Stimulated activated CD4-positive, alpha-beta T cell treated with anti-CD3 and anti-CD28 coated beads, Interleukin-1b, Interleukin-23, amount 100 ng/mL, for 24 hours (primary cell): ENCODE measurements at places on chromosomes 1 and 21.

DNA sequence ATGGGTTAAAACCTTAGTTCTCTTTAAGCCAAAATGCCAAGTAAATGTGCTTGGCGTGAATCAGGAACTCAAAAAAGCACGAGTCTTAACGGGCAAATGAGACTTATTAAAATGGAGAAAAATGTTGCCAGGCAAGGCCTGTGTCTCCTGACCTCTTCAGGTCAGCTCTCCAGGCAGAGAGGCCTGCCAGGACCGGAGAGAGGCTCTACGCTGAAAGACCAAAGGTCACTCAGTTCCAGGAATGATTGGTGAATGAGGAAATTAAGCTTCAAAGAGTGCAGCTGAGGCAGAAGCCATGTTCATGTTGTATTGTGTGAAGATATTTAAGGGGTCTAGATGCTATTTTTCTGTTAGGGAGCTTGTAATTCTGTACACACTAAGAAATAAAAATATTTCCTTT is 66.6 kb downstream of the SPAG17 start:
- no peak for DNase-seq

DNA sequence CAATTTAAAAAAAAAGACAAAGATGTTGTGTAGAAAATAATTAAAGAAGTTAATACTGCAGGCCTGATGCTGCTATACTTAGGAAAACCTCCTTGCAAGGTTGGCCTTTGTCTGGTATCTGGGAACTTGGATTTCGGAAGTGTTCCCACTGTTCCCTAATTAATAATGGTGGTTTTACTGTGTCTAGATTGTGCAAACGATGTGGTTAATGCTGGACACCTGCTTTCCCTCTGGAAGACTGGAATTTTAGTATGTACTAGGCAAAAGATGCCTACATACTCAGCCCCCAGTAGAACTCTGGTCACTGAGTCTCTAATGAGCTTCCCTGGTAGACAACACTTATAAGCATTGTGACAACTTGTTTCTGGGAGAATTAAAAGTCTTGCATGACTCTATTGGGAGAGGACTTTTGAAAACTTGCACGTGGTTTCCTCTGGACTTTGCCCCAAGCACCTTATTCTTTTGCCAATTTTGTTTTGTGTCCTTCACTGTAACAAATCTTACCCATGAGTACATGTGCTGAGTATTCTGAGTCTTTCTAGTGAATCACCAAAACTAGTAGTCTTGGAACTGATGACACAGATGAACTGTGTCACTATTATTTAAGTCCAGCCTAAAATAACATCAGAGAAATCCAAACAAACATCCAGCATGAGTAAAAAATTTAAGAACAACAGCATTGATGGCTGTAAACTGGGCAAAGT is 40.4 kb downstream of the LIN9 start:
- DNase-seq, result no peak

GRCh38 chr1:202069662-202070061 is 53.1 kb upstream of the GPR37L1 start:
- no peak for DNase-seq

DNA sequence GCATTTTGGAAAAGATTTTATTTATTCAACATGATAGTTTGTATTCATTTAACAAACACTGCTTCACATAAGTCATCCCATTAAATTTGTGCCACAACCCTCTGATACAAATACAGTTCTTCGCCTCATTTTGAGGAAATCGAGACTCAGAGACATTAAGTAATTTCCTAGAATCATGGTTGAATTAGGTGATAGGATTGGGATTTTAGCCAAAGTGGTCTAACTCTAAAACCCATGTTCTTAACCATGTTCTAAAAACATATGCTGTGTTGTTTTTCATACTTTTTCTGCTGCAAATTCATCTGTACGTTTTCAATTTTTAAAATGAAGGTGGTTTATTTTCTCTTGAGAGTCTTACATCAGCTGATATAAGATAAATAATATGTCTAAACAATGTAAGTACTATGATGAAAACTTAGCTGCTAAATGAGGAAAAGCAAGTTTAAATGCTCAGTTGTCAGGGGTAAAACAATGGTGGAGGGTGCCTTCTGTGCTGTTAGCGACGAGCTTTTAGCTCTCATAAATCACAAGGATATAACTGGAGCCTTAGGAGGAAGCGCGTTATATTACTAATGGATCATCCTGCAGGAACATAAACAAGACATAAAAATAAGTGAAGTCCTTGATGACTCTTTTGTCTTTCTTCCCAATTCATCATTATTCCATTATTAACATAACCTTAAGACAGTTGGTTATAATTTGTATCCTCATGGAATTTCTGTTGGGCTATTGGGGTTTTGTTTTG is 97.7 kb downstream of the CACHD1 start:
- no peak for DNase-seq

- no peak for DNase-seq
Observed at GRCh38 chr1:32536764-32537163, 2.5 kb upstream of the ZBTB8A start.
